ENCODE measurements at places on chromosomes 12 and 14.

GRCh38 chr12:68432622-68433021 is 100.5 kb upstream of the MDM1 start:
- no peak for DNase-seq

GRCh38 chr12:133124674-133125073 is 5.4 kb downstream of the ZNF891 start:
- DNase-seq = no peak

DNA sequence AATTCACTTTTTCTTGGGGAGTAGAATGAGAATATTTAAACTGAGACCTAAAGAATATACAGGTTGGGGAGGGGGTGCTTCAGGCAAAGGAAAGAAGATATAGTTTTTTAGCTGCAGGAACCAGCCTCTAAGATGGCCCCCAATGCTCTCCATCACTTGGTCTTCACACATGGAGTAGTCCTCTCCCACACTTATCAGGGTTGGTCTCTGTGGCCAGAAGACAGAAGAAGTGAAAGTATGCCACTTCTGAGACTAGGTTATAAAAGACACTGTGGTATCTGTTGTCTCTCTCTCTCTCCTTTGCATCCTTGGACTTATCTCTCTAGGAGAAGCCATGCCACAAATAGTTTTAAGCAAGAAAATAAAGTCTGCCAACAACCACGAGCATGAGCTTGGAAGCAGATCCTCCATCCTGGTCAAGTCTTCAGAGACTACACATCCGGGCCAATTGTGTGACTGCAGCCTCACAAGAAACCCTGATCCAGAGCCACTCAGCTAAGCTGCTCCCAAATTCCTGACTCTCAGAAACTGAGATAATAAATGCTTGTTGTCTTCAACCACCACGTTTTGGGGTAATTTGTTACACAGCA is 18.0 kb downstream of the PUS7L start:
- DNase-seq = no peak

DNA sequence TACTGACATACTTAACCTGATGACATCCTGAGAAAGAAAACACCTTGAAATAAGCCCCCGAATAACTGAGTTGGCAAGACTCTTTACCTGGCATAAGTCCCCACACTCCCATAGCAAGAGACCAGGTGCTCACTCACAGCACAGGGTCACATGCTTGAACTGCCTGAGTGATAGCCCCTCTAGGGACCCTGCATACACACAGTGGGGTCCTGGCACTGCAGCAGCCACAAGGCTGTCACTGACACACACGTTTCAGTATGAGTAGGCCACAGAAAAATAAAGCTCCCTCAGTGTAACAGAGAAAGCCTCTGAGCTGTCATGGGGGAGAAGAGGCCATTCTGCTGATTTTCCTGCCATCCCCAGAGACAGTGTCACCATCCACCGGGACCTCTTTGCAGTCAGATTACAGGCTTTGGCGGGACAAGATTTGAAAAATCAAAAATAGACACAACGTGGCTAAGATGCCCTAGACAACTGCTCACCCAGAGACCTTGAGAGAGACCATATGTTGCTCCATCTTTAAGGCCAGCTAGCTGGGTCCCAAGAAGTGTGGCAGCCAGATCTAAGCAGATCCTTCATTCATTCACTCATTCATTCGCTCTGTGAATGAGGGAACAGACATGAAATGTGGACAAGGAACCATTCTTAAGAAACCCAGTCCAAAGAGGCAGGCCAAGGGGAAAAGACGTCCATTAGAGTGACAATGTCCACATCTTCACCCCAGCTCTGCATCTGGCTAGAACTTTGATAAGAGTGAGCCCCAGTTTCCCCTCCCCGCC is 1.6 kb downstream of the SCARB1 start:
- no peak for DNase-seq

- no peak for DNase-seq
Observed at GRCh38 chr12:109036975-109037374, 15.4 kb upstream of the USP30 start.

- no peak for DNase-seq
Observed at GRCh38 chr12:32402946-32403345, 3.6 kb downstream of the FGD4 start.

GRCh38 chr14:73762375-73762822 is 48.2 kb upstream of the PNMA1 start:
- DNase-seq = no peak
